Peyer's patch (tissue), 4 donors: ENCODE measurements at places on chromosomes 2 and 18.

DNA sequence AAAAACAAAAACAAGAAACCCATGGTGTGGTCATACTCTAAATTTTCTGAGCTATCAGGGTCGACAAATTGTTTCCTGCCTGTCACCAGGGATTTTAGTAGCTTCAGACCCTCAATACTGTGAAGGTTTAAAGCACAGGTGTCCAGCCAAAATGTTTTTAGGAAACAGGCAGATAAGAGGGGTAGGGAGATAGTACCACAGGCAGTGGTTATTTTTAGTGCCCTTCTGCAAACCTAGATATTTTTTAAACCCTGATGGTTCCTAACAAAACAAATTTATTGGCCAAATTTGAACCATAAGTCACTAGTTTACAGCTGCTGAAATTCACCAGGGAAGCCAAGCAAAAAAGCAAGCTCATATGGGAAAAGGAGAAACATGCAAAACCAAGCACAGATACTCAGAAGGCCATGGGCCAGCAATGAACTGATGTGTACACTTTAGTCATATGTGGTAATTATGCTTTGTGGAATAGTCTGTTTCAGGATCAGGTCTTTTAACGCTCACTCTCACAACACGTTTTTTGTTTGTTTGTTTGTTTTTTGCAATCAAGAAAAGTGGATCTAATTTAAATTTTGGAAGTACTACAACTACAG lies 156.8 kb upstream of the STK17B start:
- no peaks in the 10 kb centered on the region for H3K4me1 ChIP-seq
- H3K36me3 ChIP-seq, result no peaks in the 10 kb centered on the region
- no peak overlapping the region for H3K4me3 ChIP-seq

GRCh38 chr2:121017396-121017795 lies 267.6 kb downstream of the TFCP2L1 start:
- H3K27ac ChIP-seq, result no peak overlapping the region
- no peaks in the 10 kb centered on the region for H3K36me3 ChIP-seq
- no peak overlapping the region for H3K4me3 ChIP-seq
- no peak for DNase-seq

DNA sequence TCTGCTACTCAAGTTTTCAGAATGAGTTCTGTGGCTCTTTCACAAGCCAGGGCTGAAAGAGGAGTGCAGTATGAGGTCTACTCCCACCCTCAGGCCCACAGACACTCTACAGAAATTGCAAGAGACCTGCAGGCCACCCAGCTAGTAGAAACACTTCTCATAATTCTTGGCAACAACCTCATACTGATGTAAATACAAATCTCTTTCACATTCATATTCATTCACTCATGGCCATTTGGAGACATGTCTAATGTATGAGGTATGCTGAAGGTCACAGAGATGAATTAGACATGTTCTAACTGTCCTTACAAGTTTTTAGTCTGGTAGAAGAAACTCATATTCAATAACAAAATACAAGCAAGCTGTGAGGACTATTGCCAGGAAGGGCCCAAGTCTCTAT lies 83.8 kb upstream of the KLHL29 start:
- H3K4me1 ChIP-seq, result no peaks in the 10 kb centered on the region
- DNase-seq, result no peak
- no peaks in the 10 kb centered on the region for H3K27me3 ChIP-seq
- no peaks in the 10 kb centered on the region for H3K36me3 ChIP-seq
- no peak overlapping the region for H3K27ac ChIP-seq

DNA sequence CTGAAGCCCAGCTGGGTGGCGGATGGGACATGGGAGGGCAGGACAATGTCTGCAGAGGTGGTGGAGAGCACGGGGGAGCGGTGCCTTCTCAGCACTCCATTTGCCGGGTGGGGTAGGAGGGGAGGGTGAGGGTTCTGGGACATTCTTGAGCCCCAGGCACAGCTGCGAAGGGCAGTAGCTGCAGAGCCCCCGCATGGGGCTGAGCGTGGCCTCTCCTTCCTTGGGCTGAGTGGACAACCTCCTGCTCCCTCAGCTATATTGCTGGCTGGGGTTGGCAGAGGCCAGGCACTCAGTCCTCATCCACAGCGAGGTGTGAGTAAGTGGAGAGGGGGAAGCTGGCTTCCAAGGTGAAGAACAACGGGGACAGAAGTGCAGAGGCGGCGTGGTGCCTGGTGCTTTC lies 50.1 kb downstream of the RHOB start:
- H3K36me3 ChIP-seq, result no peaks in the 10 kb centered on the region
- H3K4me1 ChIP-seq, result no peaks in the 10 kb centered on the region
- no peak overlapping the region for H3K27ac ChIP-seq
- no peak for DNase-seq

- no peak for DNase-seq
- no peak overlapping the region for H3K4me3 ChIP-seq
- no peak overlapping the region for H3K27ac ChIP-seq
Measured at GRCh38 chr2:134023854-134024253, 230.0 kb upstream of the MGAT5 start.

DNA sequence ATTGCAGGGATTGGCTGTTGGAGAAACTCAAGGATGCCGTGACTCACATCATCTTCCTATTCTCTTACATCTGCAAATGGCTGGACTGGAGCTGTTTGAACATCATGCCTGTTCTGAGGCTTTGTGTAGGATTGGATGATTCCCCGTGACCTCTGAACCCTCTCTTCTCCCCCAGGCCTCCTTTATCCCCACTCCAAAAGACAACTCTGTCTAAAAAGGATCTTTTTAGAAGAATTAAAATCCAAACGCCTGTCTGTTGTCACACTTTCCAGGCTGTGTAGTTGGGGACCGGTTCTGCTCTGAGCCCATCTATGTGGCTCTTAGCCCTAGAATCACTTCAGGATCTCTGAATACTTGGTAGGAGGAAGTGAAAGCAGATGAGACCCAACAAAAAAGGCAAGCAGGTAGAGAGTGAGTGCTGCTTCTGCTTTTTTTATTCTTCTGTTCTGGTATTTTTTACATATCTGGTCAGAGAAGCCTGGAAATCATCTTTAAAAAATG lies 565 bp downstream of the SP140 start:
- peak; percentile 41 for DNase-seq
- H3K27me3 ChIP-seq, result no peaks in the 10 kb centered on the region
- H3K4me3 ChIP-seq, result peak overlapping the region; percentile 38
- no peaks in the 10 kb centered on the region for H3K4me1 ChIP-seq

DNA sequence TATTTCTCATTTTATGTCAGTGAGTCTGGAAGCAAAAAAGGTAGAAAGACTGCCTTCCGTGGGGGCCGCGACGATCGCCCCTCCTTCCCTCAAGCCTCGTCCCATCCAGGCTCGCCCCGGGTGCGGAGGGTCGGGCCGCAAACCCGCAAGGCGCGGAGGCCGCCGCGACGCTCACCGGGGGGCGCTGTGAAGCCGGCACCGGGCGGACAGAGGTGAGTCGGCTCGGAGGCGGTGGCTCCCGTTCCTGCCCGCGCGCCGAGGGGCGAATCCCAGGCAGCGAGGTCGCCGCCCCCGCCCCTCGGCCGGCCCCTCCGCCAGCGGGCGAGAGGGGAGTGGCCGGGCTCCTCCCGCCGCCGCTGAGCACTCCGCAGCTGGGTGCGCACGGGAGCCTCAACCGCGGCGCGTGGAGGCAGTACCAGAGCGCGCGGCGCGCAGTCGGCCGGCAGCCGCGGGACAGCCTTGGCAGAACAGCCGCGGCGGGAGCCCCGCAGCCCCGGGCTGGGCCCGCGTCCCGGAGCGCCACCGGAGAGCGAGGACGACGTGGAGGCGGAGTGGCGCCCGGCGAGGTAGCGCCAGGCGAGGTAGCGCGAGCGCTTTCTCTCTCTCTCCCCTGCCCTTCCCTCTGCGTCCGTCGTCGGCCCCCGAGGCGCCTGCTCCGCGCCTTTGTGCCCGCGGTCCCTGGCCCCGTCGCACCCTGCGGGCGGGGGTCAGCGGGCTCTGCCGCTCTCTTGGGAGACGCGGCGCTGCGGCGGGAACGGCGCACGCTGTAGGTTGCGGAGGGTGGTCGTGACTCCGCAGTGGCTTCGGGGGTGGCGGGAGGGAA lies at the start of gene MYO1B:
TSS of gene MYO1B (plus strand) at position 359 of the 823 bp plus-strand sequence. CDS start 31,492 bp downstream, outside the sequence.
- peak within 1 kb of the TSS; percentile 41 for H3K27ac ChIP-seq
- no peaks in the 10 kb centered on the region for H3K27me3 ChIP-seq
- peaks cover 11% of the 10 kb centered on the region for H3K4me1 ChIP-seq
- peak; percentile 76 for DNase-seq

DNA sequence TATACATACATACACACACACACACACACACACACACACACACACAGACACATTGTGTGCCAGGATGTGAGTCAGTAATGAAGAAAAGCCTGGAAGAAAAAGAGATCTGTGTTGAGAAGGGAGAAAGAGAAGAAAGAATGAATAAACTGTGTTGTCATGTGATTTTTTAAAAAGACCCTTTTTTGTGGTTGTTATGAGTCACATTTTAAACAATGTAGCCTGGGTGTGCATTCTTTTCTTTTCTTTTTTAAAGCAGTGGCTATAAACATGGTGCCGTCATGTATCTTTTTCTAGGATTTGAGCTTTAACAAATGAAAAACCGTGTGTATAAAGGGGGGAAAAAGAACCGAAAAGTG lies 87.2 kb downstream of the NRP2 start:
- H3K27me3 ChIP-seq, result no peaks in the 10 kb centered on the region
- H3K4me1 ChIP-seq, result no peaks in the 10 kb centered on the region
- no peak for DNase-seq
- H3K4me3 ChIP-seq, result no peak overlapping the region
- no peaks in the 10 kb centered on the region for H3K36me3 ChIP-seq
- H3K27ac ChIP-seq, result peak overlapping the region; percentile 77

DNA sequence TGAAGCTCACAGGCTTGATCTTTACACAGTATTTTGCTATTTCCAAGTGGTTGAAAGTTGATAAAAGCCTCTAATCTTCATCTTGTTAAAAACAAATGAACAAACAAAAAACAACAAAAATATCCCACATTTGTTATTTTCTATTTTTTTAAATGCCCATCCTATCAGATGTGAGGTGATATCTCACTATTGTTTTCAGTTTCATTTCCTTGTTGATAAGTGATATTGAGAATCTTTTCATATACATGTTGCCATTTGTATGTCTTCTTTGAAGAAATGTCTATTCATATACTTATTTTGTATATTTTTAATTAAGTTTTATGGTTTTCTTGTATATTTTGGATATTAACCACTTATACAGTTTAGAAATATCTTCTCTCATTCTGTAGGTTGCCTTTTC lies 175.8 kb downstream of the CALCRL start:
- no peak overlapping the region for H3K27ac ChIP-seq
- H3K27me3 ChIP-seq, result no peaks in the 10 kb centered on the region
- H3K36me3 ChIP-seq, result no peaks in the 10 kb centered on the region
- no peak for DNase-seq

DNA sequence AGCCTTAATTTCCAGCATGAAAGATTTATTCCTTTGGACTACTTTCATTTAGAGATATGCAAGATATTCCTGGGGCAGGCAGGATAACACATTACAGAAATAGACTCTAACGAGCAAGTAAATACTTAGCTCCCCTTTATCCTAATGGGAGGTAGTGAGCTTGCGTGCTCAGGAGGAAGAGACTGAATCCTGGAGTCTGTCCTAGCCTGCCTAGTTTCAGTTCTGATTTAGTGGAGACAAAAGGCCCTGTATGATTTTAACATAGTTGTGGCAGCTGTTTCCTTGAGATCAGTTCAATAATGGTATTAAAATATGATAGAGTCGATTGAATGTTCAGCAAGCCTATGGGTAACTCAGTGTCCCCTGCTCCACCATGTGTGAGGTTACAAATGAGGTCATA lies 109.5 kb downstream of the FMNL2 start:
- no peak overlapping the region for H3K4me3 ChIP-seq
- no peaks in the 10 kb centered on the region for H3K27me3 ChIP-seq
- no peaks in the 10 kb centered on the region for H3K4me1 ChIP-seq
- H3K27ac ChIP-seq, result no peak overlapping the region
- no peaks in the 10 kb centered on the region for H3K36me3 ChIP-seq
- DNase-seq, result no peak
